ENCODE measurements at places on chromosomes 2 and 18.

- DNase-seq, result peak; percentile 45
Measured at GRCh38 chr2:100606726-100607343, 44.0 kb downstream of the PDCL3 start.

GRCh38 chr2:143171817-143172216 lies 42.6 kb downstream of the ARHGAP15 start:
- no peak for DNase-seq

DNA sequence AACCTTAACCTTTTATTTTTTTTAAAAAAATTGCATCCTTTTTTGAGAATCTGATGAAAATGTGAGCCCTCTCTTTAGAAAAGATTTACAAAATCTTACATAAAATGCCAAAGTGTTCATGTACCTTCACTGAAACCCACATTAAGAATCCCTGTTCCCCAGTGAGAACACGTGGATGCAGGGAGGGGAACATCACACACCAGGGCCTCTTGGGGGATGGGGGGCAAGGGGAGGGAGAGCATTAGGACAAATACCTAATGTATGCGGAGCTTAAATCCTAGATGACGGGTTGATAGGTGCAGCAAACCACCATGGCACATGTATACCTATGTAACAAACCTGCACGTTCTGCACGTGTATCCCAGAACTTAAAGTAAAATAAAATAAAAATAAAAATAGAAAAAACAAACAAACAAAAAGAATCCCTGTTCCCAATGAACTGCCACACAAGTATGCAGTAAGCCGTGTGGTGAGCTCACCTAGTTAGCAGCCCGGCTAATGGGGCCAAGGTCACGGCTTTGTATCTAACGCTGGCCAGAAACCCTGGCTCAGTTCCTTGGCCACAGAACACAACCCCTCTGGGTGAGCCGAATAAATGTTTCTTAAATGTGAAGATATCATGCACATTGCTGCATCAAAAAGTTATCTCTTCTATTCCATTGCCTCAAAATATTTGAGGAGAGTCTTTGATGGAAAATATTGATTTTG lies 41.4 kb downstream of the CHST9 start:
- DNase-seq, result no peak

- no peak for DNase-seq
Measured at GRCh38 chr2:29226808-29227207, 111.6 kb downstream of the CLIP4 start.

DNA sequence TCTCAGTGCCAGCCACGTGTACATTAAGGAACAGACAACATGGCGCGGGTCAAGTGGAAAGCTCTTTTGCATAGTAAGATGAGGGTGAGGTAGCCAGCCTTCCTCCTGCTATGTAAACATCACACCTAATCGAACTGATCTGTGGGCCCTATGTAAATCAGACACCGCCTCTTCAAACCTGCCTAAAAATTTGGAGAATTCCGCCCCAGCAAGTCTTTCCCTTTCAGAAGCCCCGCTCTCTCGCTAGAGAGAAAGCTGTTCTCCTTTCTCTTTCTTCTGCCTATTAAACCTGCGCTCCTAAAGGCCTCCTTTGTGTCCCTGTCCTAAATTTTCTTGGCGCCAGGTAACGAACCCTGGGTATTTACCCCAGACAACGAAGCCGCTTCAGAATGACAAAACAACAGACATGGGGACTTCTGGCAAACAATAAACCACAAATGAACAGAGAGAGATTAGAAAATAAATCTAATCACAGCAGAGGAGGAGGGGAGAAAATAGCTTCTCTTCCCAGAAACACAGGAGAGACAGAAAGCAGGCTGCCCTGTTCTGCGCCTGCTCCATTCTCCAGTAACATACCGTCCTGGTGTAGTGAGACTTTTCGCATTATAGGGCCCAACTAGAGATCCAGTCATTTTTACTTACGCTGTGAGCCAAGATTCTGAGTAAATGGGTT lies 31.9 kb upstream of the CYP1B1 start:
- DNase-seq, result no peak

Data from germinal center (tissue), 1 donor.